ENCODE measurements at places on chromosomes 7 and 10.

- DNase-seq: no peak
These were observed 169.0 kb upstream of the PHYHIPL start for GRCh38 chr10:59007307-59008025.

DNA sequence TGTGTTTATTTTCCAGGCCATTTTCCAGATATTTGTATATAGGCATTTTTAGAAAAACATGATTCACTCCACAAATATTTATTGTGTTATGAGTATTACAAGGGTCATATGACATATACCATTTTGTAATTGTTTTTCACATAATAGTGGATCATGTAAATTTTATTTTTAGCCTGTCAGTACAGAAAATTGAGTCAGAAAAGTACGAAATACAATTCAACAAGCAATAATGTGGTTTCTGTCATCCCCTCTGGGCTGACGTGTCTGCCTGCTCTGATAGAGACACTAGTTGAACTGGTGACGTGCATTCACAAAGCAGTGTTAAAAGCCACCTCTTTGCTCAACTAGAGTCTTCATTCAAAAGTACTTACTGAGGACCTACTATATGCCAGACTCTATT, 97.9 kb upstream of the STEAP1B start:
- DNase-seq: no peak

DNA sequence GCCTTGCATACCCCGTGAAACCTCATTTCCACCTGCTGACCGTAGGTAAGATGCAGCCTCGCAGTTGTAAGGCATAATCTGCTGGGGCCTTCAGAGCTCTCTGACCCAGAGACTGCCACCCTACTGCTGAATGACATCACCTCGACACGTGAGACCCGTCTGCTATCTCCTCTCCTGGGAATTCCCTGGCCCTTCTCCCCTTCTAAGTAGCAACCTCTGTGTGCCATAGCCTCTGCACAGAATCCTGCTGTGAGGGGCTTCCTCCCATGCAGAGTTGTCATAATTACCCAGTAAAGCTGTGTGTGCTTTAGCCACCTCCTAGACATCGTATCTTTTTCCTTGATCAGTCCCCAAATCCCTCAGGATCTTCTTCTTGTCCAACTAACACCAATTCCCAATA, 106.7 kb downstream of the CACNB2 start:
- DNase-seq: no peak

GRCh38 chr7:47380325-47381133, 201.4 kb downstream of the TNS3 start:
- DNase-seq: no peak

GRCh38 chr7:94249631-94250030, 145.1 kb upstream of the COL1A2 start:
- DNase-seq: no peak

DNA sequence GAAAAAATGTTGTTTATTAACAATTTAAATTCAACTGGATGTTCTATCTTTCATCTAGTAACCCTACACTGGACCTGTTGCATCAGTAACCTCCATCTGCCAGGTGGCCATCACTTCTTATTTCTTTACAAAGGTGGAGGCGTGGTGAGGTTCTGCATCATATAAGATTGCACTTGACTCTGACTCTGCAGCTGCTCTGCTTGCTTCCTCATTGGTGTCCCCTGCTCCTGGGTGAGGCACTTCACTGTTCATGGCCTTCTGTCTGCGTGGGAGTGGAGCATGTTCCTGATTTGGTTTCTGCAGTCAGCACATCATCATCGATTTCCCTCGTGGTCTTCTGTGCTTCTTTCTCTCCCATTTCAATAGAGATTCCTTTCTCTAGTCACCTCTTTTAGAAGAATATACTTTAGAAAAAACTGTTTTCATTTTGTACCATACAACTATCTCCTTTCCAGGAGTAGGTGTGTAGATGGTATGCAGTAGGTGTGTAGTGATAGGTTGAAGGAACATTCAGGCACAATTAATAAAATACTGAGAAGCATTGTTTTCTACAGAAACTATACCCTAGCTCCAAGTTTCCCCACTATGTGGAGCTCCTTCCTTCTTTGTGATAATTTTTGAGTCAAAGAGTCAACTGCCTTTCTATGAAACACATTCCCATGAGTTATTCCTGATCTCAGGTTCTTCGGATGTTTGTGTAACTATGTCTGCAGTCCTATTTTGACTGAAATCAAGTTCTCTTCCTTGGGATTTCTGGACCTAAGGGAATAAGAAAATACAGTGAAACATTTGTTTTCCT, 231.7 kb upstream of the CNTNAP2 start:
- DNase-seq: no peak

- no peak for DNase-seq
These were observed 273.1 kb downstream of the SEMA3D start for GRCh38 chr7:84913731-84914130.

- no peak for DNase-seq
These were observed 308.4 kb downstream of the ZNF248 start for GRCh38 chr10:37549054-37549453.

DNA sequence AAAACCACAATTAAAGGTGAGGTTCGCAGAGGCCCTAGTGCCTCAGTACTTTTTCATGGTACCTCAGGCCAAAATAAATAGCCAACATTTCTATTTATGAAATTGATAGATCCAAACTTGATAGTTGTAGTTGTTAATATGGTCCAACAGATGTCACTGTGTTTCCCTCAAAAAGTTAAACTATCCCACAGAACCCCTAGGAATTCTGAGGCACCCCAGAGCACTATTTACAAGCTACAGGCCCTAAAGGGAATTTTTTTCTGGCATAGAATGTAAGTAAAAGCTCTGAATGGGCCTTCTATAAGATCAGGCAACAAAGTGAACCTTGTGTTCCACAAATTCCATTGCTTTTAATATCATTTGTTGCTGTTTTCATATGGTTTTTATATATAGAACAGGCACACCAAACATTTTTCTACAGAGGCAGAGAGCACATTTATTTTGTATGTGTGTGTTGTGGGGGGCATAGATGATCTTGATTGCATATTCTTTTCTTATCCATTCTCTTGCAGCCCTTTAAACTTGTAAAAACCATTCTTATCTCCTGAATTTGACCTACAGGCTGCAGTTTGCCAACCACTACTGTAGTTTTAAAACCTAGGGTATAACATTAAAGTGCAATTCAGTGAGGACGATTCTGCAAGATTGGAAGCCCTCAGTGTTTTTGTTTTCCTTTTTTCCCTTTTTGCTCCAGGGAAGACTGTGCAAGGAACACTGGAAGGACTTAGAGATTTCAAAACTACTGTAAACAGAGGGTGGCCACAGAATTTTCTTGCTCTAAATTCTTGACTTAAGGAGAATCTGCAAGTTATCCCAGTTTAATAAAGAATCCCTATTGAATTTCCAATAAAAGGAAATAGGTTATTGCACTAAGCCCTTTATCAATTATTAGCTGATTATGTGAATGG, 3.5 kb upstream of the ARL4A start:
- DNase-seq: no peak
